Fibroblast of the conjunctiva (primary cell): ENCODE measurements at places on chromosomes 6 and 20.

DNA sequence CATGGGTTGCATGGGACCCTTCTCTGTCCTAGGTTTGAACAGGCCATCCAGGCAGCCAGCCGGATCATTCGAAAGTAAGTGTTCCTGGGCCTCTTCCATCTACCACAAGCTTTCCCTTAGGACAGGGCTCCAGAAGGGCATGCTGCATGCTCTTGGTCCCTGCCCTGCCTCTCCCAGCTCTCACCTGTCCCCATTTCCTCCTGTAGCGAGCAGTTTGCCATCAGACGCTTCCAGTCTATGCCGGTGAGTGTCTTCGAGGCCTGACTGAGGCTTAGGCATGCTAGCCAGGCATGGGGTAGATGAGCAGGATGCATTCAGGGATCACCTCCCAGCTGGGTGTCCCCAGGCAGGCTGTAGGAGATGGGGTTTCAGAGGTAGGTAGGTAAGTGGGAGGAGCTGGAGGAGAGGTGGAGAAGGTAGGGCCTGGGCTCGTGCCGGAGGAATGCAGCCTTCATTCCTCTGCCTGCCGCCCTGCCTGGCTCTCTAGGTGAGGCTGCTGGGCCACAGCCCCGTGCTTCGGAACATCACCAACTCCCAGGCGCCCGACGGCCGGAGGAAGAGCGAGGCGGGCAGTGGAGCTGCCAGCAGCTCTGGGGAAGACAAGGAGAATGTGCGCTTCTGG, 4.3 kb downstream of the CDC25B start:
- DNase-seq, result no peak

DNA sequence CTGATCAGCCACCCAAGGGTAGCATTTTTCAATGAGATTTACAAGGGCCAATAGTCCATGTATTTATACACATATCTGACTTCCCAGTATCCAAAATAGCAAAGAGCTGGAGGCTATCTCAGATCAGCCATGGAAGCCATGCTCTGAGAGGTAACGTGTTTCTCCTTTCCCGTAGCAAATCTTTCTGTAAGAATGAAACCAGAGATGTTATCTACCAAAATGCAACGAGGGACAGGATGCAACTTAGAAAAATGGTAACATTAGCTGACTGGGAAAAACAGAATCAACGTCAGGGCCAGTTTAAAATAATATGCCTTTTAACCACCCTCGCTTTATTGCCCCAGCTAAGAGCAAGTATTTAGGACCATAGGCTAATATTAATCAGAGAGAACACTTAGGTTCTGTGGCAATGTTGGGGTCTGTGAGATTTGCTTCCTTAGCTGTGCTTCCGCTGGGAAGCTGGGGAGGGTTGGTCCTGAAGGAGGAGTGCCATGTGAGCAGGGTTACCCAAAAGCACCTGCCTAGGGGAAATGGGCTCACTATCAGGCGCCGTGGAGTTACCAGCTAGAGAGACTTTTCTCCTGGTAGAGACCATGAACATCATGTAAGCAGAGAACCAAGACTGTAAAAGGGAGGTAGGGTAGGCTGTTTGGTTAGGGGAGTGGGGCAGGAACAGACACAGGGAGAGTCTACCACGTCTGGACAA, 1.2 kb downstream of the ZNF831 start:
- no peak for DNase-seq

DNA sequence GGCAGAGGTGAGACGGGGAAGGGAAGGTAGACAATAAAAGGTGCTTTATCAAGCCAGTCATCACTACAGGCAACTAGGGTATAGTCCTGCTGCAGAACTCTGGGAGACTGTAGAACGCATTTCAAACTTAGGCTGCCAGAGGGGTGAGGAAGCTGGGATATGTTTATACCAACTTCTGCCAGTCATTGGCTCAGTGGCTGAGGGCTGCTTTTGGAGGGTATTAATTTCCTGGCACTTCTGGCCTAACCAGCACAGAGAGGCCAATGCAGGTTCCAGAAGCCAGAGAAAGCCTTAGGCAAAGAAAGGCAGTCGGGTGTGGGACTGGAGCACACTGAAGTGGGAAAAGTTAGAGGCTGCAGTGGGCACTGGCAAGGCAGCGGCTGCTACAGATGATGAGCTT, 3.9 kb upstream of the CPNE5 start:
- no peak for DNase-seq

DNA sequence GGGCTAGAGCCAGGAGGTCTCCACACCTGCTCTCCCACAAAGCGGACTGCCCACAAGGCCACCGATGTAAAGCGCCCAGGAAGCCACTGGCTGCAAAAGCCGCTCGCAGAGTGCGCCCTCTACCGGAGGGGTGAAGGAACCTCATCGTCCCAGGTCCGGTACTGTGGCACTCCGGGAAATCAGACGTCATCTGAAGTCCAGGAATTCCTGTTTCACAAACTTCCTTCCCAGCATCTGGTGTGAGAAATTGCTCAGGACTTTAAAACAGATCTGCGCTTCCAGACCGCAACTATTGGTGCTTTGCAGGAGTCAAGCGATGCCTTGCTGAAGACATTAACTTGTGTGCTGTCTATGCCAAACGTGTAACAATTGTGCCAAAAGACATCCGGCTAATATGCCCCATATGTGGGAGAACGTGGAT, 115.1 kb upstream of the ARID1B start:
- peak; percentile 54 for DNase-seq

GRCh38 chr6:142323377-142323776, 21.6 kb downstream of the ADGRG6 start:
- DNase-seq, result no peak

GRCh38 chr20:10581823-10582222, 92.0 kb downstream of the JAG1 start:
- DNase-seq, result no peak

- no peak for DNase-seq
These were observed 438.4 kb upstream of the ADGRB3 start for GRCh38 chr6:68196645-68197044.

DNA sequence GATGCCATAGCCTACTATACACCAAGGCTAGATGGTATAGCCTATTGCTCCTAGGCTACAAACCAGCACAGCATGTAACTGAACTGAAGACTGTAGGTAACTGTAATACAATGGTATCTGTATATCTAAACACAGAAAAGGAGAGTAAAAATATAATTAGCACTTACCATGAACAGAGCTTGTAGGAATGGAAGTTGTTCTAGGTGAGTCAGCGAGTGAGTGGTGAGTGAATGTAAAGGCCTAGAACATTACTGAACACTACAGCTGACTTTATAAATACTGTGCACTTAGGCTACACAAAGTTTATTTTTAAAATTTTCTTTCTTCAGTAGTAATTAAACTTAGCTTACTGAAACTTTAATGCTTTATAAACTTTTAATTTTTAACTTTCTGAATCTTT, 129.5 kb downstream of the BTBD9 start:
- DNase-seq, result no peak

- DNase-seq, result no peak
These were observed 20.1 kb downstream of the DHX35 start for GRCh38 chr20:38982291-38982690.

DNA sequence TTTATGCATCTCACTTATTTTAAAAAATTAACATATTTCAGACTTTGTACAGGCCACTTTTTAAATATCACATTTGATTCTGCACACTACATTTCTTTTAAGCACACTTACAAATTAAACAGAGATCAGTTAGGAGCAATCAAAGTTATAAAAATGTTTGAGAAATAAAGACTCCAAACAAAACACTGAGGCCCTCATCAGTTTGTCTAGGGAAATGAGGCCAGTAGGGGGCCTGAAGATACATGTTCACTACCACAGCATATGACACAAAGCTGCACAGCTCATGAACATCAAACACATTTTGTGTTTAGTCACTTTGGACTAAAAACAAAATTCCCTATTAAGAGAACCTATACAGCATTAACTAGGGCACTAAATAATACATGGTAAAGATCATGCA, 180.5 kb downstream of the PDE7B start:
- no peak for DNase-seq

DNA sequence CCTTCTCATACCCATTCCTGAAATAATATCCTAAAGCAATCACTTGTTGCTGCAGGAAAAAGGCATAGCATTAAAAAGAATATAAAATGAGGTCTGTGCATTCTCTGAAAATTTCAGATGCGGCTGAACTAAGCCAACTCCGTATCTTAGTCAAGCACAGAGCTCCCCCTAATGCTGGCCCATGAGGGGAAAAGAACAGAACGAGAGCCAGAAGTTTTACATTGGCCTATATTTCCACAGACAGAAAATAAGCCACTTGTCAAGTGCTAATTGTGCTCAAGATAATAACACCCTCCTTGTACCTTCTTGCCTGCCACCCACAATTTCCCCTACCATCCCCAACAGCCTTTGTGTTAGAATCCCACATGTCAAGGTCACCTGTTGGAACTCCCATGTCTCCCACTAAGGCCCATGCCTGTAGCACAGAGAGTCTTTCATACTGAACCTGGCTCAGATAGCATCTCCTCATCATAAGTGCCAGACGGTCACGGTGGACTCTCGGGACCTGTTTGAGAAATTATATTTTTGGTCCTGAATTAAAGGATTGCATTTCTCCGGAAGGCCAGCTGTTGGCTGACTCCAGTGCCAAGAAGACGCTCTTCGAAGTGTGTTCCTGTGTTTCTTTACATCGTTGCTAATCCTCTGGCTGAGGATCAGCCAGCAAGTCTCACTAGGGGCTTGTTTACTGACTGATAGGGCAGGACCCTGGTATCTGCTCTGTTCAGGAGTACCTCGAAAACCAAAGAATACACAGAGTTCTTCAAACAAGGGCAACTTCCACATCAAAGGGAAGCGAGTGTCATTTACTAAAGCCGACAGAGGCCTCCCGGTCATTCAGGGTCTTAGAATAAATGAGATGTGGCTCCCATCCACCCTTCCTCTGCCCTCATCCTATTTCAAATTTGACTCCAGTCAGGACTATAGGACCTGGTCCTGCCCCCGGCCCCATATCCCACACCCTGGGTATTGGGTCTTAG, 183.4 kb upstream of the FBXL4 start:
- no peak for DNase-seq

- no peak for DNase-seq
These were observed 603.7 kb downstream of the TENT5A start for GRCh38 chr6:81148751-81149150.

DNA sequence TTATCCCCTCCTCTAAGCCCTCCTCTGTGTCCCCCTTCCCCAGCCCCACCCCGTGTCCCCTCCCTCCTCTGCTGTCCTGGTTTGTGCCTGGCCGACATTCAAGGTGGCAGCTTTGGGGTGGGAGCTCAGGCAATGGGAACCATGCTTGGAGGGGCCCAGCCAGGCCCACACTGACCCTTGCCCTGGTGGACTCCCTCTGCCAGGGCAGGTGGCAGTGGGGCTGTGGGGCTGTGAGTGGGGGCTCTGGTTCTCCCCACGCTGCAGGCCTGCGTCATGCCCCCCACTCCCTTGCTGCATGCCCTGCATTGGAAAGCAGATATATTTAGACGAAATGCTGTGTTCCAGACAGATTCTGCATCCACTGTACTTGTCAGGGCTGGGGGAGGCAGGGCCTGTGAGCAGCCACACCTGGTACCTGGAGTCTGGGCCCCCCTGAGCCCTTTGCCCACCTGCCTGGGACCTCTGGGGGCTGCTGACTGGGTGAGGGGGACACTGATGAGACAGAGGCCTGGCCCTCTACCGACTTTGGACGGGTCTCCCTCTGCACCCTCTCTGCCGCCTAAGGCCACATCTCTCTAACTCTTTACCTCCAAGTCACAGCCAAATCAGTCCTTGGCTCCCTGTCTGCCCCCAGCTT, 14.2 kb downstream of the DLGAP4 start:
- DNase-seq, result no peak

DNA sequence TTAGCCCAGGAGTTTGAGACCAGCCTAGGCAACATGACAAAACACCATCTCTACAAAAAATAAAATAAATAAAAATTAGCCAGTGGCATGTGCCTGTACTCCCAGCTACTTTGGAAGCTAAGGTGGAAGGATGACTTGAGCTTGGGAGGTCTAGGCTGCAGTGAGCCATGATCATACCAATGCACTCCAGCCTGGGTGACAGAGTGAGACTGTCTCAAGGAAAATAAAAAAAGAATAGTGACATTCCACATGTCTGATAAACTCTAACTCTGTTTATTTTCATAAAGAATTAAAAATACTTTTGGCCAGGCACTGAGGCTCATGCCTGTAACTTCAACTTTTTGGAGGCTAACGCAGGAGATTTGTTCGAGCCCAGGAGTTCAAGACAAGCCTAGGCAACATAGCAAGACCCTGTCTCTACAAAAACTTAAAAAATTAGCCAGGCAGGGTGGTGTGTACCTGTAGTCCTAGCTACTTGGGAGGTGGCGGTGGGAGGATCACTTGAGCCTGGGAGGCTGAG, 115.1 kb downstream of the GJA1 start:
- DNase-seq, result no peak

- DNase-seq, result no peak
These were observed 156.1 kb downstream of the DLL1 start for GRCh38 chr6:170134471-170135440.

DNA sequence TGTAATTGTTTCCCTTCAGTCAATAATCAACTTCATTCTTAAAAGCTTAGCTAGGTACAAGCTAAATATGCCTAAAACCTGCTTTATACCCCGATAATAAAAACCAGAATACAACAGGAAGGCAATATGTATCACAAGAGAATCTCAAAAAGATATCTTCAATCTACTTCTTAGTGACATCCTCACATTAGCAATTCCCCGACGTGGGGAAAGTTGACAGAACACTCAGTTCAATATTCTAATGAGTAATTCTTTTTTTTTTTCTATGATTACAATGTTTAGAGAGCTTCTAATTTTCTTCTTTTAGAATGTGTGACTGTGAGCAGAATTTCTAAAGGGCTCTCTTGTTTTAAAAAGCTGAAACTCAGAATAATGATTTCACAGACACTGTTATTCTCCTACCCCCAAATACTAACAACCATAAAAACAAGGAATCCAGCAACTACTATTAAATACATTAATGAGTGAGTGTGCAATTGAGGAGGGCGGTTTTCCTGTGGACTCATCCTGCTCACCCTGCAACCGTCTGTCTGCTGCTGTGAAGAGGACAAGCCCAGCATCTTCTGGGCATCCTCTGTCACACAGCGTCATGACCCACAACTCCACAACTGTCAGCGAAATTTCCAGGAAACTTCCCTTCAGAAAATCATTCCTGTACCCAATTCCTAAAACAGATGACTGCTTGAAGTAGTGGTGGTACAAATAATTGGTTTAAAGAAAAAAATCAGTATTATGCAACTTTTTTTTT, 68.1 kb downstream of the DTNBP1 start:
- no peak for DNase-seq

GRCh38 chr20:46174469-46175126, 56.5 kb downstream of the CD40 start:
- peak; percentile 23 for DNase-seq

GRCh38 chr20:2754424-2754823, 46.0 kb downstream of the CPXM1 start:
- no peak for DNase-seq

- DNase-seq, result no peak
These were observed 84.5 kb downstream of the CHD6 start for GRCh38 chr20:41533537-41534136.
